Inflammatory macrophage (primary cell): ENCODE measurements at places on chromosomes 13 and 19.

DNA sequence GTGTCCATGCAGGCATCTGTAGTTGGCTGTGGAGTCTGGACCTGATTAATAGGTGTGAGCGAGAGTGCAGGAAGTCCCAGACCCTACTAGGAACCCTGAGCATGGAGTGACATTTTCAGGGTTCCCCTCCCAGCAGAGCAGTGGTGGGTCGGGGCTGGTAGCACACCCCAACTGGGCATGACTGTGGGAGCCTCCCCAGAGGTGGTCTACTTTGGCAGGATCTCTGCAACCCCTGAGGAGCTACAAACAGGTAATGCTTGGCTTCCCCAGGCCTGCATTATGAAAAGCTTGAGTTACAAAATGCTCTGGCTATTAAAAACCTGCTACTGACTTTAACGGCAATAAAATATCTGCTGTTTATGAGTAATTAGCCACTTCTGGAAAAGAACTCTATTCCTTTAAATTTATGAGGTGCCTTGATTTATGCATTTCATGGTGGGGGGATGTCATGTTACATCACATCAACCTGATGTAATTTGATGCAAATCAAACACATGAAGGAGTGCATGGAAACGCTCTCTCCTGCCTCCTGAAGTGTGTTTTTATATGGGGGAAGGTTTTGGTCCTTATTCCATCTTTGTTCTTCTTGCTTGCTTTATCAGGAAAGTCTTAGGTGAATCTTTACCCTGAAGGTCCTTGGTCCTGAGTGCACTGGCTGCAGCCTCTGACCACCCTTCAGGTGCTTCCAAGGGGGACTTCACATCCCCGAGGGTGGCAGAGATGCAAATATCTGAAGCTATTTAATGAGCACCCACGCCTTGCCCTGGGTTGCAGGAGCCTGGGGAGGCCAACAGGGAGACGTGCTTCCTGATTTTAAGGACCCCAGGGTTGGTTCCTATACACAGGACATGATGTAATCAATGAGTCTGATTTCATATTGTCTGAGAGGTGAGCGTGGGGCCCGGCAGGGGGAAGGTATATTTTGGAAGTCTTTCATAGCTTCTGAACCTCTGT is 54.0 kb downstream of the ZNF536 start:
- no peak for DNase-seq

- DNase-seq: no peak
Observed at GRCh38 chr13:93180356-93180969, 46.1 kb upstream of the GPC6 start.

DNA sequence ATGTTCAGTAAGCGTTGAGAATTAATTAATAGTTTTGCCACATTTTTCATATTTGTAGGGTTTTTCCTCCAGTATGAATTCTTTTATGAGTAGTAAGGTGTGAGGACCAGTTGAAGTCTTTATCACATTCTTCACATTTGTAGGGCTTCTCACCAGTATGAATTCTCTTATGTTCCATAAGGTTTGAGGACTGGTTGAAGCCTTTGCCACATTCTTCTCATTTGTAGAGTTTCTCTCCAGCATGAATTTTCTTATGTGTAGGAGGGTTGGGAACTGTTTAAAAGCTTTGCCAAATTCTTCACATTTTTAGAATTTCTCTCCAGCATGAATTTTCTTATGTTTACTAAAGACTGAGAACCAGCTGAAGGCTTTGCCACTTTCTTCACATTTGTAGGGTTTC is 40.3 kb downstream of the ZNF208 start:
- no peak for DNase-seq

DNA sequence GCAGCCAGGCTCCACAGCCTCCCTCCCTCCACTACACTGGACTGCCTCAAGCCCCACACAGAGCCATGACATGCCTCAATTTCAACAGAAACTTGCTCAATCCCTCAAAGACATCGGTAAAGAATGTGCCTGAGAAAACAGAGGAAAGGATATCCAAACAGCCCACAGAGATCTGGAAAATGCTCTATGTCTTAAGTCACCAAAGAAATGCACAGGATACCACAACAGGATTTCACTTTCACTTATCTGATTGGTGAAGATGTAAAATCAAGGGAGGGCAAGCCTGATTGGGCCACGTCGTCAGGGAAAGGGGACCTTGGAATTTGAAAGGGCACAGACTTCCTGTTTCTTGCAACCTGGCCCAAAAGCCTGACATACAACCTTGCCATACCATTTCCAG is 14.2 kb downstream of the CACNA1A start:
- DNase-seq: no peak

DNA sequence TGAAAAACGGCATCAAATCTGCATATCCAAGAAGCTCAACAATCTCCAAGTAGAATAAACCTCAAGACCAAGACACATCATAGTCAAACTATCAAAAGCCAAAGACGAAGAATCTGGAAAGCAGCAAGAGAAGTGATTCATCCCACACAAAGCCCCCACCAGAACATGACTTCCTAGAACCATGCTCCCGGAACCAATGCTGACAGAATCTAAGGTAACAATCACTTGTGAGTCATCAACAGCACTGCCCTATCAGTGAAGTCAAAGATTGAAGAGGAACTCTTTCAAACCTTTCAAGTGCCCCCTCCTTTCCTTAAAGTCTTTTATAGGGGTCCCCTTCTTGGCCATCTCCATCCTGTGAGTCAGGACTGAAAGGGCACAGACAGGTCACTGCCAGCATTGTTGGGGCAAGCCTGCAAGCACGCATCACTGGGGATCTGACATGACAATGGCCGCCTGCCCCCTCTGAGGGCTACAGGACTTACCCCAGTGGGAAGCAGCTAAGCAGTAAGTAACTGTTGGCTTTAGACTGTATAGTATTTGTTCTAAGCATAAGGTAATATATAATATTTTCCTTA is at the start of gene CCDC70:
Gene CCDC70 (plus strand): TSS at position 247 of the 578 bp plus-strand sequence. CDS start 3,443 bp downstream, outside the sequence.
- no peak for DNase-seq

- no peak for DNase-seq
Observed at GRCh38 chr13:29703421-29703820, 107.9 kb upstream of the SLC7A1 start.

- DNase-seq: no peak
Observed at GRCh38 chr19:29376855-29377354, 148.9 kb upstream of the VSTM2B start.

- peak; percentile 86 for DNase-seq
Observed at GRCh38 chr19:50921426-50922316, 10.5 kb upstream of the KLK4 start.

DNA sequence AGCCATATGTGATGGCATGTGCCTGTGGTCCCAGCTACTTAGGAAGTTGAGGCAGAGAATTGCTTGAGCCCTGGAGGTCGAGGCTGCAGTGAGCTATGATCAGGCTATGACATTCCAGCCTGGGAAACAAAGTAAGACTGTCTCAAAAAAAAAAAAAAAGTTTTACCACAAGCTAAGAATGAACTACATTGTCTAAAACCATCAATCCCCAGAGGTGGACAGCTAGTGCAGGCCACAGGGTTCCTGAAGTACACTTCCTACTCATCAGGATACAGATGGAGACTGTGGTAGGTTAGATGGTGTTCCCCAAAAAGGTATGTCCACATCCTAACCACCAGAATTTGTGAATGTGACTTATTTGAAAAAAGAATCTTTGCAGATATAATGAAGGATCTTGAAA is 63.5 kb upstream of the DOCK9 start:
- DNase-seq: no peak

- DNase-seq: no peak
Observed at GRCh38 chr13:101140087-101140770, 276.1 kb downstream of the NALCN start.

GRCh38 chr19:2666344-2666994 is 36.0 kb downstream of the GNG7 start:
- DNase-seq: no peak

DNA sequence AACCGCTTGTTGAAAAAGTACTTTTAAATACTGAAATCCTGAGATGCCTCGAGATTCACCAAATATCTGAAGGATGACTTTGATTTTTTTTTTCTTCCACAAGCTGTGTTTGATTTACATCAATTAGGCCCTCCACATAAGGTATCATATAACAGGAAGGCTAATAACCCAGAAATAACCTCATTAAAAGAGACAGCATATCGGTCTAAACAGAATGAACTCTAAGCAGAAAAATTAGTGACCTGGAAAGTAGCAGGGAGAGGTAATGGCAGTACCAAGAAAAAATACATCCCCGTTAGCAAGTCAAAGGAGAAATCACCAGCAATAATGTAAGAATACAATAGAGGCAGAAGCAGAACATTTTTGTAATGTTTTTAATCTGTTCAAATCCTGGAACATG is 452.4 kb upstream of the TSHZ3 start:
- no peak for DNase-seq

DNA sequence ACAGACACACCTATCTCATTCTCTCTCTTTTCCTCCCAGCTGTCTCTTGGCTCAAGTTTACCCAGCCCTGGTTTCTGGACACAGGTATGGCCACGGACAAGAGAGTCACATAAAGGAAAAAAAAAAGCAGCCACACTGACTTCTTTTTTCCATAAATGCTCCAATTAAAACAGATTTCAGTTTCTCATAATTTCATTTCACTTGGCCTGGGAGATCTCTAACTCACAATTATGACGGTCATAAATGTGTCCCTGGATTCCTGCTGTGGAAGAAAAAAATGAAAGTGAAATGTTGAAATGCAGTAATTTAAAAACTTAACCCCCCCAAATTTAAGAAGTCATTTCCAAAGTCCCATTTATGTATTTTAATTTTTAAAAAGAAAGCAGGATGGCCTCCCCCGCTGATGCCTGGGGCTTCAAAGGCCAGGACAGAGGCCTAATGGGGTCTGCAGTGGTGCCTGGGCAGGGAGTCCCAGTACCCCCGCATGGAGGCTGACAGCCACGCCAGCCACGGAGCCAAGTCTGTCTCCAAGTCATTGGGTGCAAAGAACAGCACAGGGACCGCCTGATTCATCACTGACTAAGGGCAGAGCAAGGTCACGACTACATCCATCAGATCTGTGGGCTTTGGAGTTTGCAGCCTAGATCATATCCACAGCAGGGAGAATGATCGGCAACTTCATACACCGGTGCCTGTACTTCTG is 79.7 kb downstream of the TSHZ3 start:
- DNase-seq: no peak

- peak; percentile 28 for DNase-seq
Observed at GRCh38 chr13:48210178-48210577, 22.8 kb upstream of the ITM2B start.

DNA sequence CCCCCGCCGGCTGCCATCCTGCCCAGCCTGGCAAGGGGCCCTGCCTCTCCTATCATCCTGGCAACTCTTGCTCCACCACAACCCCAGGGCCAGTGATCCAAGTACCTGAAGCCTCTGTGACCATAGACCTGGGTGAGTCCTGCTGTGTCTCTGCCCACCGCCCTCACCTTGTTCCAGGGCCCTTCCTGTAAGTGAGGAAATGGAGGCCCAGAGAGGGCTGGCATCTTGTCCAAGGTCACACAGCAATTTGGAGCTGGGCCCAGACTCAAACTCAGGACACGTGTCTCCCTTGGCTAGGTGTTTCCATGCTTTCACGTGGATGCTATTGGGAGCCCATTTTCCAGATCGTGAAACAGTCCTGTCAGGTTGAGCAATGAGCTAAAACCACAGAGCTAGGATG is 3.7 kb downstream of the CREB3L3 start:
- no peak for DNase-seq

- no peak for DNase-seq
Observed at GRCh38 chr13:94256721-94257120, 222.8 kb downstream of the DCT start.

DNA sequence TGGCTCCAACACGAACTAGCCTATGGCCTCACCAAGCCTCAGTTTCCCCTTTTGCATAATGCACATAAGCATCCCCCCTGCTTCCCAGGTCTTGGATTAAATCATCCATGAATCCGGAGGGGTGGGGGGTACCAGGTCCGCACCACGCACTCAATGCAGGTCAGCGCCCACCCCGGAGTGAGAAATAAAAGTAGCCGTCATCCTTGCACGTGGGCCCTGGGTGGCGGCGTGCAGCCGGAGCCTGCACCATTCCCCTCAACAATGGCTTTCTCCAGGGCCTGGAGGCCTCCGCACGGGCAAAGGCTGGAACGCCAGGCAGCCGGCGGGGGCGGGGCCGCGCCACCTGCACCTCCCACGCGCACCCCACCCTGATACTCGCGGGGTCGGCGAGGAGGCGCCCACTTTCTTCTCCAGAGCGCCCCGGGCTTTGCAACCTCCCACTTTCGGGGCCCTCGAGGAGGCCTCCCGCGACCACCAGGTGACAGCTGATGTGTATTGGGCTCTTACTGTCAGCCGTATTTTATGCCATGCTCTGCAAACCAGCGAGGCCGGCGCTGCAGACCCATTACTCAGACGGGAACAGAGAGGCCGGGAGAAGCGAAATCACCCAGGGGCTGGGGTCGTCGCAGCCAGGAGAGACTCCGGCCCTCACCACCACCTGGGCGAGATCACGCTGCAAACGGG is 767 bp upstream of the GADD45B start:
- peak; percentile 59 for DNase-seq

GRCh38 chr19:5142725-5143097 is 173.8 kb downstream of the KDM4B start:
- no peak for DNase-seq

DNA sequence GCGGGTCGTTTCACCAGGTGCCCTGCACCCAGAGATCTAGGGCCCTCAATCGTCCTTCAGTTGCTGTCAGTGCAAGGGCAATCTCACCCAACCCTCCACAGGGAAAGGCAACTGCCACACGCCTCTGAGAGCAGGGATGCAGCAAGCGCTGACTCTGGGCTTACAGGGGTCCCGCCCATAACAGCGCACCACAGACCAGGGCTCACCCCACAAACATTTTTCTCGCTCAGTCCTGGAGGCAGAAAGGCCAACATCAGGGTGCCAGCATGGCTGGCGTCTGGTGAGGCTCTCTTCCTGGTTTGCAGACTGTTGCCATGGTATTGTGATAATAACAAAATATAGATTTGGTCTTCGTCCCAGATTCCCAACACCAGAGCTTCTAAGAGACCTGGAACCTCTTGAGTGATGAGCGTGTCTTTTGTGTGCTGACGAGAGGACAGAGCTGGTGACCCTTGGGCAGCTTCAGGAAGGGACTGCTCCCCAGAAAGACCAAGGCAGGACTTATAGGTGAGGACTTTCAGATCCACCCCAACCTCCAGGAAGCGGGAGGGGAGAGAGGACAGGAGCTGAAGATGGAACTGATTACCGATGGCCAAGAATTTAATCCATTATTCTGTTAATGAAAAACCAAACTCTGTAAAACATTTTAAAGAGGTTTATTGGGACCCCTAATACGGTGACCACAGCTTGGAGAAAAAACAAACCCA is 51.3 kb downstream of the C13orf46 start:
- no peak for DNase-seq

DNA sequence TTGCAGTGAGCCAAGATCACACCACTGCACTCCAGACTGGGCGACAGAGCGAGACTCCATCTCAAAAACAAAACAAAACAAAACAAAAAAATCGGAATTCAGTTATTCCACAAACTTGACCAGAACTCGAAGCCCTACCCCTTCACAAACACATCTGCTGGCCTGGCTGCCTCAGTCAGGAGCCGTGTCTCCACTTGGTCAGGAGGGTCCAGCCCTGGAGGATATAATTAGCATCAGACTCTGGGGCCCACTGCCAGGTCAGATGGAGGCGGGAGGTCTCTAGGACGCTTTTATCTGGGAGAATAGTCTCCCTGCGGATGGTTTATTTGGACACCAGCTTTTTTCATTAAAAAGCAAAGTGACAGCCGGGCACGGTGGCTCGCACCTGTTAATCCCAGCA is 8.0 kb downstream of the ELL start:
- DNase-seq: no peak

GRCh38 chr13:110600261-110600819 is 15.0 kb upstream of the NAXD start:
- DNase-seq: no peak
